ENCODE measurements at places on chromosomes 16 and 17.

- DNase-seq, result no peak
These were observed 55.9 kb upstream of the SIAH1 start for GRCh38 chr16:48441106-48441505.

DNA sequence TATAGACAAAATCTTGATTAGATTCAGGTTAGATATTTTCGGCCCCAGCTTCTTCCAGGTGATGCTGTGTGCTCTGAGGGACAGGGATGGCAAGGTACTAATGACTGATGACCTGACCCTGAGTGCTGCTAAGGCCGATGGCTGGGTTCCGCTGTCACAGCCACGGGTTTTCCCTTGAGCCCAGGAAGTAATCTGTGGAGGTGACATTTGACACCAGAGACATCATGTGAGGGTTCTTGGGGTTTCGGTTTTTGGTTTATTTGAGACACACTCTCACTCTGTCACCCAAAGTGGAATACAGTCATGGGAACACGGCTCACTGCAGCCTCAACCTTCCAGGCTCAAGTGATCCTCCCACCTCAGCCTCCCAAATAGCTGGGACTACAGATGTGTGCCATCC lies 9.8 kb downstream of the OTOP3 start:
- no peak for DNase-seq

DNA sequence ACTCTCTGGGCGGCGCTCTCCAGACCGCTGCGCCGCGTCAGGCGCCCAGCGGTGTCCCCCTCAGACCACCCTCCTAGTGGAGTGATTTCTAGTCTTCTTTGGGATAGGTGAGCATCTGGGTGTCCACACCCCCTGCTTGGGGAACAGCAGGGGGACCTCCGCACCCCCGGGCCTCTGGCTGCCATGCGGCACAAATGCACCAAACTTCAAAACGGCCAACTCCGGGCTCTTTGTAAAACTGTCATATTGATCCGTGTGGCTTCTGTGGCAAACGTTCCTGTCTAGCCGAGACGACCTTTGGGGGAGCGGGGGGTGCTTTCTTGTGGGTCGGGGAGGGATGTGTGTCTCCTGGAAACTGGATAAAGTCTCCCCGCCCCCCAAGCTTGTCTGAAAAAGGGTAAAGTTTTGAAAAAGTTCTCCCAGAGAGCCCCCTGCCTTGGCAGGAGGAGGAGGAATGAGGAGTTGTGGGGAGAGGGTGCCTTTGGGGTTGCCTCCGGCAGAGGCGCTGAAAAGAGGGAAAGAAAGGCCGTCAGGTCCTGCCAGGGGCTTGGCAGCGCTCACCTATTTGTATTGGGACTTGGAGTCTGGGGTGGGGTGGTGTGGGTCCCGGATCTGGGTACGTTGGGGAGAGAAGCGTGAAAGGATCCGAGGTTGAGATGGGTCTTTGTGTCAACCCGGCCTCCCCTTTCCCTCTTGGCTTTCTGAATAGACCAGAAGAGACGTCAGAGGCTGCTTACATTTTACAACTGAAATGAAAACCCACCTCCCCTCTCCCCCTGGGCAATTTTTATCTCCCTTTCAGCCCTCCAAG lies 2.2 kb upstream of the CHD3 start:
- peak; percentile 44 for DNase-seq

DNA sequence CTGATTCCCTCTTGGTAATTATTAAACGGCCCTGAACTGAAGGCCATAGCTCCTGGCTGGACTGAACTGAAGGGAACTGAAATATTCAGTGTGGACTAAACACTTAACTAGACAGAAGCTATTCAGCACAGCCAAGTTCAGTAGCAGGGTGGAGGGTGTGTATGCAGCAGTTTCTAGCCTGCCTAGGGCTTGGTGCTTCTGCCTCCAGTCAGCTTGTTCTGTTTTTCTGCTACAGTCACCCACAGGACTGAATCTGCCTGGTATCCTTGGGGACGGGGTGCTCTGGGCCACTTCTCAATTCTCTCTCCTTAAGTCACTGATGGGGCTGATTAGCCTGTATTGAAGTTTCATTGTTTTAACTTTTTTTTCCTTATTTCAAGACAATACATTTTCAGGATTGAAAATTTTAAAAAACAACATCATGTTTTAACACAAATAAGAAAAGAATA lies 77.1 kb downstream of the WWP2 start:
- no peak for DNase-seq

DNA sequence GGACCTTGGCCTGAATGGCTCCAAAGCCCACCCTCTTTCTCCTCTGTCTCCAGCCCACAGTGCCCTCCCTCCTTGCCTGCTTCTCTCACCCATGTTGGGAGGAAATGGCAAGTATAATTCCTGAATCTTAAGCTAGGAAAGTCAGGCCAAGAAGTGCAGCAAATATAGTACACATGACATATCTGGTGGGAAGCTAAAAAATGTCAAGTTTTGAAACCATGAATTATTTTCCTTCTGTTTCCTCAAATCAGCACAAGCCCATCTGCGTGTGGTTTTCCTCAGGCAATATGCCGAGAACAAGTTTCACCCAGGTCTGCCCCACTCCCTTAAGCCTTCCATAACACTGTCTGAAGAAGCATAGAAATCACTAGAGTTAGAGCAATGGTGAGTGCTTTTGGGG lies 502.8 kb upstream of the CDH11 start:
- no peak for DNase-seq

- DNase-seq, result no peak
These were observed 25.6 kb upstream of the CES5A start for GRCh38 chr16:55900616-55901393.

DNA sequence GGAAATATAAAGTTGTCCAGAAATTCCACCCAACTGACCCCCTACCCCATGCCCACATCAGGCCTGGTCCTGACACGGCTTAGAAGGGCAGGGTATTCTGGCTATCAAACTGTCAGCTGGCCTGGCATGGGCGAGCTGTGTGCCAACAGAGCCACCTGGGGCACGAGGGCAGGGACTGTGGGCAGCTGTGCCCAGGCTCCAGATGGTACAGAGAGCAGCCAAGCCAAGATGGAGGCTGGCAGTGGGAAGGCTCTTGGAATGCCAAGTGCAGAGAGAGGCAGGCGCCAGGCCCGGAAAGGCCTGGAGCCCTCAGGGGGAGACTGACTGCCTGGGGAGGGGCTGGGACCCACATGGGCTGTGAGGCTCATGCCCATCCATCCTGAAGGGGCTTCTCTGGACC lies 24.3 kb upstream of the PHF12 start:
- DNase-seq, result no peak

- no peak for DNase-seq
These were observed 65.8 kb upstream of the CHMP6 start for GRCh38 chr17:80925688-80926335.

DNA sequence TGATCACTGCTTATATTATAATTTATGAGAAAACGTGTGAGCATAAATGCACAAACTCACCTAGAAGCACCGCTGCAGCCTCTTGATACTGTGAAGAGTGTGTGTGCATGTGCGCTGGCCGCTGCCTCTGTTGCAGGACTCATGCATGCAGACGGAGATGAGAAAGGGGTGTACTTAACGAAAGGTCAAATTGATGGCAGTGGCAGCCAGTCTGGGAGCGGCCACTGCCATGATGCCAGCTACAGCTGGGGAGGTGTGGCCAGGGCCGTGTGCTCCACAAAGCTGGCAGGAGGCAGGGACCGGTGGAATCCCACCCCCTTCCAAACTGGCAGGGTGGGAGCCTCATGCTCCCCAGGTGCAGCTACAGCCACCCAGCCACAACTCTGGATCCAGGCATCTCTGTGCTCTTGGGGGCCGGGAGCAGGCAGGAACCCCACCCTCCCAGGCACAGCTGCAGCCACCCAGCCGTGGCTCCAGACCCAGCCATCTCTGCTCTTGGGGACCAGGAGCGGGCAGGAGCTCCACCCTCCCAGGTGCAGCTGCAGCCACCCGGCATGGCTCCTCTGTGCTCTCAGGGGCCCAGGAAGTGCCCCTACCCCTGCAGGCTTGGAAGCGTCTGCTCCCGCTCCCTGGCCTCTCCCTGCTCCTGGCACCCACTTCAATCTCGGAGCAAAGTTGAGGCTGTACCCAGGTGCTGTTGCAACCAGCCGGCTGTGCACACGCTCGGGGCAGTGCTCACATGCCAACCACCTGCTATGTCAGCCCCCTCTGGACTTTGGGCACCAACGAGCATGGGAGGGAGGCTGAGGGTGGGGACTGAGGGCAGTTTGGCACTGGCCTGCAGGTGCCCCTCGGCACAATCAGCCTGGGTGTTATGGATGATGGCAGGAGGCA lies 77.5 kb upstream of the CHMP6 start:
- DNase-seq, result no peak

GRCh38 chr17:3554440-3554839 lies 3.2 kb downstream of the TRPV3 start:
- no peak for DNase-seq

DNA sequence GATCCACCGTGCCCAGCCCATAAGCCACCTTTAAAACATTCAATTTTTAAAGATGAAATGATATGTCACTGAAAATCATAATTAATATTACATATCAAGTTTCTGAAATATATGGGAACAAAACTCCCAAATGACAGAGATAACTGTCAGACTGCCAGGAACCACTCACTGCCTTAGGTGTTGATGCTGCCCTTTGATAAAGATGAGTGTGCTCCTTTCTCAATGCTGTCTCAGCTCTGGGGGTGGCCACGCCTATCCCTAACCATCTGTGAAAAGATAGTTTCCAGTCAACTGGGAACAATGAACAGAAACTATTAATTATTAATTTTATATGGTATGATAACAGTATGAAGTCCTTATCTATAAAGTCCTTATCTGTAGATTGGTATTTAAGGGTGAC lies 177.7 kb downstream of the MYO1D start:
- no peak for DNase-seq

- DNase-seq, result no peak
These were observed at the start of gene SDR42E2 for GRCh38 chr16:22161999-22162655. Gene SDR42E2 (plus strand): TSS chr16:22162506. CDS start chr16:22165583, 3,077 bp downstream.

DNA sequence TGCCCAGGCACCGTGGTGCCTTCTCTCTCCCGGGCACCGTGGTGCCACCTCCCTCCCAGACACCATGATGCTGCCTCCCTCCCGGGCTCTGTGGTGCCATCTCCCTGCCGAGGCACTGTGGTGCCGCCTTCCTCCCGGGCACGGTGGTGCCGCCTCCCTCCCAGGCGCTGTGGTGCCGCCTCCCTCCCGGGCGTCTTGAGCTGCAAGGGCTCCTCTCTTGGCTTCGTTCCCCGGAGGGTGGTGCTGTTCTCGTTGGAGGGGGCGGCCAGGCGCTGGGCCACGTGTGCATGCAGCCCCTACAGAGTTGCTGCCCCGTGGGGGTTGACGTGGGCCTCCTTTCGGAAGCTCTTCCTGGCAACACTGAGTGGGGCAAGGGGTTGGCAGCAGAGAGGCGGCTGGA lies 8.2 kb downstream of the CENPX start:
- DNase-seq, result no peak

DNA sequence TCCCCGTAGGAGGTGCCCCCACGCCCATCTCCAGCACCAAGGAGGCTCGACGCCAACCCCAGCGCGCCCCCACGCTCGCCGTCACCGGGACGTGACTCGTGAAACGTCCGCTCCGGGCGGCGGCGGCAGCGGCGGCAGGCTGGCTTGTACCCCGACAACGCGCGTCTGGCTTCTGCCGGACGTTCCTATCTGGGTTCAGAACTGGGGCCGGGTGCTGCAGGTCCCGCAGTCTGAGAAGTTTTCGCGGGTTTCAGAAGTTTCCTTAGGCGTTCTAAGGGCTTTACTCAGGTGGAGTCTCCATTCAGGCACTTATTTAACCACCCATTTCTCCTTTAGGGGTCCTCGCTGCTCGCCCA lies 672 bp upstream of the ALKBH5 start:
- DNase-seq, result no peak

GRCh38 chr17:64154313-64154695 lies 24.4 kb upstream of the ERN1 start:
- DNase-seq, result no peak

DNA sequence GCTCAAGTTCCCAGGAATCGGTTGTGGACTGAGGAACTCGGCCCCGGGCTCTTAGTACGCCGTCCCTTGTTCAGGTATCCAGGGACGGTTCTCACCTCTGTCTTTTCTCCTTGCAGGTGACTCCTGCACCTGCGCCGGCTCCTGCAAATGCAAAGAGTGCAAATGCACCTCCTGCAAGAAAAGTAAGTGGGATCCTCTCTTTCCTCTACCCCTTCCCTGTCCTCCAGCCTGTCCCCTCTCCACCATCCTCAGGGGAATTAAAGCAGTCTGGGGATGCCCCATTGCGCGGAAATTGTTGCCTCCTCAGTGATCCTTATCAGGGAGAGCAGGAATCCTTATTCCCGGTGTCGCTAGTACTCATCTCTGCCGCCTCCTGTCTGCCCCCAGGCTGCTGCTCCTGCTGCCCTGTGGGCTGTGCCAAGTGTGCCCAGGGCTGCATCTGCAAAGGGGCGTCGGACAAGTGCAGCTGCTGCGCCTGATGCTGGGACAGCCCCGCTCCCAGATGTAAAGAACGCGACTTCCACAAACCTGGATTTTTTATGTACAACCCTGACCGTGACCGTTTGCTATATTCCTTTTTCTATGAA lies 585 bp downstream of the MT2A start:
- DNase-seq, result no peak

- DNase-seq, result no peak
These were observed 10.0 kb upstream of the CYTH1 start for GRCh38 chr17:78791840-78792709.

DNA sequence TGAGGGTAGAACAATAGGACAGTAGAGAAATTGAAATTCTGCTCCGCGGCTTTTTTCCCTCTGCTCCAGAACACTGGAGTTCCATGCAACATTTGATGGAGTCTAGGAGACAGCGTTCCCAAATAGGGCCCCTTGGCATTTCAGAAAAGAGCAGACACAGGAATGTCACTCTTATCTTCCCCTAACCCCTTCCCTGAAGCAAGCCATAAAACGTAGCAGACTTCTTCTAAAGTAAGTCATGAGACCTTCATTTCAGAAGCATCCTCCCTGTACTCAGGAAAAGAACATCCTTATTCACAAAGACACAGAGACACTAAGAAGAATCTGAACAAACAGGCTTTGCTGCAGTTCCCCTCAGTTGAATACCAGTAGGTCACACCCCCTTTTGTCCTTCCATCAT lies 296.1 kb upstream of the SOX9 start:
- no peak for DNase-seq

DNA sequence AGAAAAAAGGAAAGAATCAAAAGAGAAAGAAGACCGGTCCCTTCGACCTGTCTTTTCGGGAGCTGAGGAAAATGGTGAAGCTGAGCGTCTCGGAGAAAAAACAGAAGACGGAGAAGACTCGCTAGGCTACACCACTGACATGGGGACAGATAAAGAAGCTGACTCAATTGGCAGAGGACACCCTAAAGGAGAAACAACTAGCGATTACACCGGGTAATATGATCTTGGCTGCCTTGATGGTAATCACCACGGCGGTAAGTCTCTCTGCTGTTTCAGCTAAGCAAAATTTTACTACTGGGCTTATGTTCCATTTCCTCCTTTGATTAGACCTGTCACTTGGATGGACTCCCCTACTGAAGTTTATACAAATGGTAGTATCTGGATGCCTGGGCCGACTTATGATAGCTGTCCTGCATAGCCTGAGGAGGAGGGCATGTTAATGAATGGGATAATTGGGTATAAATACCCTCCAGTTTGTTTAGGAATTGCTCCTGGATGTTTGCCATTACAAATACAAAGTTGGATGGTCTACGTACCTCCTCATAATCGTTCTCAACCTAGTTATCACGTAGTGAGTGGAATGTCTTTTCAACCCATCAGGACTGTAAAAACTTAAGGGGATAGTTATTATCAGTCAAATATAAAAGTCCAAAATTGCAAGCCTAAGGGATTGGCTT lies 24.1 kb downstream of the ALOX15B start:
- DNase-seq, result no peak

- DNase-seq, result no peak
These were observed 3.4 kb upstream of the SLC38A10 start for GRCh38 chr17:81298325-81298990.
